Peyer's patch (tissue), 4 donors: ENCODE measurements at places on chromosomes 1 and 21. TPM values are rescaled to one million over a fixed set of nuclear protein-coding genes. Genes with fewer than 3 reads are reported as not detected.

- DNase-seq: no peak
Observed at GRCh38 chr1:199669916-199670315, 357.6 kb upstream of the NR5A2 start.

The C1orf94 gene
- not detected for total RNA-seq

GRCh38 chr21:37273911-37274690 is 7.0 kb upstream of the VPS26C start:
- no peak for DNase-seq

DNA sequence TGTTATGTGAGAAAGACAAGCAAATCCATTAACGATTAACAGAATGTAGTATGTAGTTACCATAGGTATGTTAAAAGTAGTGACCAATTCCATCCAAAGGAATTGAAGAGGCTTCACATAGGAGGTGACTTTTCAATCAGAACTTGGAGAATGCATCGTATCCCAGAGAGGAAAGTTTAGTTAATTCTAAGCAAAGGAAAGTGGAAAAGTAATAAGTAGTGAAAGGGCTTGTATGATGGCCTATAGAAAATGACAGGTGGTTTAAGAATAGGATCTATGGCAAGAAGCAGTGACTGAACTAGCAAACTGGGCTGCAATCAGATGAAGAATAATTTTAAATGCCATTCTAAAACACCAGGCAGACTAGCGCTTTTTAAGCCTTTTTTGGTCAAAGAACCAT is 16.6 kb downstream of the SCMH1 start:
- DNase-seq: no peak

GRCh38 chr1:202361701-202362100 is 13.2 kb downstream of the PPP1R12B start:
- no peak for DNase-seq

DNA sequence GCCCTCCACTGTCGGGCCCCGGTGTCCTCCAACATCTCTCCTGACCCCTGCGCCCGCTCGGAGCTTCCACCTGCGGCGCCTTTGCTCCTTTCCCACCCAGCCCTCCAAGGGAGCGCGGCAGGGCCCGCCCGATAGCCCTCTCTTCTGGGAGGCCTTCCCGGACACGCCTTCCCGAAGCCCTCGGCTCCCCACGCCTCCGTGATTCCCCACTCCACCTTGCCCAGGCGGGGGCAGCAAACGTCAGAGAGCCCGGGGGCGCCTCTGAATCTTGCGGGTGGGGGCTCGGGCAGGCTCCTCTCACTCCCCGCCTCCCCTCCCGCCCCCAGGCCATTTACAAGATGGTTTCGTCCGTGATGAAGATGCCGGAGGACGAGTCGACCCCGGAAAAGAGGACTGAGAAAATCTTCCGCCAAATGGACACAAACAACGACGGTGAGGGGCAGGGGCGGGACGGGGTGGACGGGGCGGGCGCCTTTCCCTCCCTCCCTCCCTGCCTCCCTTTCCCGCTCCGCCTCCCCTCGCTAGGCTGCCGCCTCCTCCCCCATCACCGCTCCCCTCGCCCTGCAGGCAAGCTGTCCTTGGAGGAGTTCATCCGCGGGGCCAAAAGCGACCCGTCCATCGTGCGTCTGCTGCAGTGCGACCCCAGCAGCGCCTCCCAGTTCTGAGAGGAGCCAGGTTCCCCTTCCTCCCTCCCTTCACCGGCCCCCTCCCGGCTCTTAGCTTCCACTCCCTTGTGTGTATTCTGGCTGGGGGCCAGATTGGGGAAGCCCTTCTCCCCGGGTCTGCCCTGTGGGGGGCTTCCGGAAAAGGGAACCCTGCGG is 7.1 kb downstream of the HPCA start:
- DNase-seq: peak; percentile 79

The MAP10 gene
- total RNA-seq: 3.2 TPM

The NBL1 gene
- total RNA-seq: 255 TPM

DNA sequence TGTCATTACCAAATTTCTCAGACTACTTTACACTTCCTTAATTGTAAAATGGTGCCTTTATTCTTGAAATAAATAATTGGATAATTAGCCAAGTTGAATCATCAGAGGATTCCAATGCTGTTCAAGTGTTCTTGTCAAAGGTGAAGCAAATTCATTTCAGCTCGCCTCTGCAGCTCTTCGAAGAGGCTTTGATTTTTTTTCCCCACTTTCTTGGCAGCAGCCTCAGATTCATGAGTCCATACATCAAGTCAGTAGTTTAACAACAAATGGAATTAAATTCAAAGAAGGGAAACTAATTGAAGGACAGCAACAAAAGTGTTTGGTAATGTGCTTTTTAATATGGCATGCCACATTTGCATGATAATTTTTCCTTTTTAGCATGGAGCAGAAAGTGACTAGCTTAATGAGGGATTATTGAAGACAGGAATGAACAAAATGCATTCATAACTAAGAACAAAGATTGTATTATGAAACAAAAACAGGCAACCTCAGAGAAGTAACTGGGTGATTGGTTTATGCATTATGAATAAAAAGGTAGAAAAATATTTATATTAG is 239.0 kb downstream of the USH2A start:
- DNase-seq: no peak

The S100B gene
- 9.1 TPM for total RNA-seq

- DNase-seq: no peak
Observed at GRCh38 chr1:85366391-85367170, 90.1 kb upstream of the BCL10 start.

DNA sequence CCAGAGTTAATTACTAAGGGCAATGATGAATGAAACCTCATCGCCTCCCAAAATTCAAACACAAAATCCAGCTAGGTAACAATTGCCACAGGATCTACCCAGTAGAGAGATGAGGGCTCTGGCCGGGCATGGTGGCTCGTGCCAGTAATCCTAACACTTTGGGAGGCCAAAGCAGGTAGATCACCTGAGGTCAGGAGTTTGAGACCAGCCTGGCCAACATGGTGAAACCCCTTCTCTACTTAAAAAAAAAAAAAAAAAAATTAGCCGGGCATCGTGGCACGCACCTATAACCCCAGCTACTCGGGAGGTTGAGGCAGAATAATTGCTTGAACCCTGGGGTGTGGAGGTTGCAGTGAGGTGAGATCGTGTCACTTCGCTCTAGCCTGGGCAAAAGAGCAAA is 15.8 kb downstream of the CD2 start:
- no peak for DNase-seq

DNA sequence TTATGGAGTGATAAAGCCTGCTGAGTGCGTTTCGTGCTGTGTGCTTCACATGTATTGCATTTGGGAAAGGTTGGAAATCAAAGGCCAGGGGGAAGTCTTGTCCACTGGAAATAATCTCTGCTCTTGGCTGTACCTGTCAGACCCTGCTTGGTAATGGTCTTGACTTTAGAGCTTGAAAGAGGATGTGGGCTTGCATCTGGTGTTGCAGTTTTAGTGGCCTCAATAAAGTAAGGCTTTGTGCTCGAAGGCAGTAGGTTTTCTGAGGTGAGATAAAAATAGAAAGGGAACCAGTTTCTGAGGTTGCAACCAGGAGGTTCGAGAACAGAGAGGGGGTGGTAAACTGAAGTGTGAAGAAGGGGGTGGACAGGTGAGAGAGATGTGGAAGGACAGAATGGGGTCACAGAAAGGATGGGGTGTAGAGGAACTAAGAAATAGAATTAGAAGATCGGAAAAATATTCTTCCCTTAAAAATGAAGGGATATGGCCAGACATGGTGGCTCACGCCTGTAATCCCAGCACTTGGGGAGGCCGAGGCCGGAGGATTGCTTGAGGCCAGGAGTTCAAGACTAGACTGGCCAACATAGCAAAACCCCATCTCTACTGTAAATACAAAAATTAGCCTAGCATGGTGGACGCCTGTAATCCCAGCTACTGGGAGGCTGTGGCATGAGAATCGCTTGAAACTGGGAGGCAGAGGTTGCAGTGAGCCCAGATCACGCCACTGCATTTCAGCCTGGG is 1.5 kb downstream of the S100PBP start:
- DNase-seq: peak; percentile 47

The RAP1GAP gene
- total RNA-seq: 32.2 TPM

DNA sequence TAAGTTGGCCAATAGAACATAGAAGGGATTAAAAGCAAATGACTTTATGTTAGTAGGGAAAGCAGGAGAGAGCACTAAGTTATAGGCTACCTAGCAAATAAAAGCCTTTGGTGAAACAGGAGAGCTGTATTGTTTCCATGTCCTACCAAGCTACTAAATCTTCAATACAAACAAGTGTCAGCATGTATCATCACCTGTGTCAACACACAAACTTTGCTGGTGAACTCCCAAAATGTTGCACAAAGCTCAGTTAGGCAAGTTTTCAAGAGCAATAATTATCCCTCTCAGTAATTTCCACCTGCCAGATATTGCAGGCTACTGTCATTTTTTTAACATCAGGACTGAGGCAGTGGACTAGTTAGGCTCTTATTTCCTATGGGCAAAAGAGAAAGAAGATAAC is 77.7 kb upstream of the ADAM30 start:
- no peak for DNase-seq
